Urinary bladder (tissue), 4 donors: ENCODE measurements at places on chromosomes 1 and 21. TPM values are rescaled to one million over a fixed set of nuclear protein-coding genes. Genes with fewer than 3 reads are reported as not detected.

- DNase-seq, result no peak
Measured at GRCh38 chr1:51344602-51345299, 14.4 kb upstream of the TTC39A start.

DNA sequence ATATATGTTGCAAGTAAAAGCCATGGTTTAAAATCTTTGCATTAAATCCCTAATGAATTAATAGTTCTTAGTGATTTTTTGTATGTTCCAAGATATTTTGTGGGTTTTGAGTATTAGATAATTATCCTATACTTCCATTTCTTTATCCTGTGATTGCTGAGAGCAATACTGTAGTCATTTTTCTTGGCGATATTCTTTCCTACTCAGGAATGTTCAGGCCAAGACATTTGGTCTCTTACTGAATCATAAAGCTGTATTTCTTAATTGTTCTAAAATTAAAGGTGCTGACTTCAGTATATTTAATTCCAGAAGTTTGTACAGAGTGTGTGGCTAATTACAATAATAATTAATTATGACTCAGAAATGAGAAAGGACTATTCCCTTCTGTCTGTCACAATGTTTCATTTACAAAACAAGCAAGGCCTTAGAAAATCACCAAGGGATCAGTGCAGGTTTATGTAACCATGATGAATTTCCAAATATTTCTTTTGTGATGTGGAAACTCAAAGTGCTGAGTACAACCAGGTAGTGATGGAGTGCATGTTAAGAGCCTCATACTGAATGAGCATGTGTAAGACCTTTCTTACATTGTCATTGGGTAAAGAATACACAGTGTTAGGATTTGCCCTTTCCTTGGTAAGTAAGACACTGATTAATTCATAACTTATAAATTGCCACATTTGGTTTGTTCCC lies 161.2 kb downstream of the HMCN1 start:
- no peak for DNase-seq

- no peak for DNase-seq
Measured at GRCh38 chr1:175192111-175192629, 406 bp downstream of the KIAA0040 start.

ADAMTS1 gene
- 96.6 TPM for total RNA-seq

DNA sequence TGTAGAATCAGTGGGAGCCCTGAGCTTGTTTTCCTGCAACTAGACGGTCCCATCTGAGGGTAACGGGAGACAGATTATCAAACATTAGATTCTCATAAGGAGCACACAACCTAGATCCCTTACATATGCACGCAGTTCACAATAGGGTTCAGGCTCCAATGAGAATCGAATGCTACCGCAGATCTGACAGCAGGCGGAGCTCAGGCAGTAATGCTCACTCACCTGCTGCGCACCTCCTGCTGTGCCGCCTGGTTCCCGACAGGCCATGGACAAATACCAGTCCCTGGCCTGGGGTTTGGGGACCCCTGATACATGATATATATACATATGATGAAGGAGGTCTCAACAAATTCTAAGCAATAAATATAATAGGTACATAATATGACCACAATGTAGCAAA lies 19.7 kb upstream of the SMIM12 start:
- no peak for DNase-seq
